ENCODE measurements at places on chromosomes 2 and 18. TPM values are rescaled to one million over a fixed set of nuclear protein-coding genes. Genes with fewer than 3 reads are reported as not detected.

Gene ZNF407
- 25.7 TPM for total RNA-seq

Gene PROM2
- 0.32 TPM for total RNA-seq

Gene TWIST2
- 9.2 TPM for total RNA-seq

Gene FLACC1
- 2.9 TPM for total RNA-seq

Gene SLC9A4
- not detected for total RNA-seq
